ENCODE measurements at places on chromosomes 3 and 15. TPM values are rescaled to one million over a fixed set of nuclear protein-coding genes. Genes with fewer than 3 reads are reported as not detected.

Gene LIPH
- 0.03 TPM for total RNA-seq

Gene GPR15
- total RNA-seq: not detected

Gene BOC
- total RNA-seq: 10.5 TPM

Gene CACNA1D
- 0.14 TPM for total RNA-seq

Gene CDHR4
- total RNA-seq: not detected

Gene CDCP1
- 163 TPM for total RNA-seq

Gene KIF15
- 15.0 TPM for total RNA-seq

Gene WDR93
- total RNA-seq: not detected

Gene EPHB1
- total RNA-seq: 0.17 TPM

Gene RBP2
- not detected for total RNA-seq

Gene CLDN16
- total RNA-seq: not detected

Gene RTP3
- total RNA-seq: not detected

Gene CASR
- not detected for total RNA-seq

Gene LDHAL6B
- not detected for total RNA-seq

Gene MYZAP
- 3.5 TPM for total RNA-seq

Gene GPR27
- total RNA-seq: 0.20 TPM

Gene ARHGEF26
- 5.2 TPM for total RNA-seq

Gene C3orf18
- total RNA-seq: 5.0 TPM

Gene B3GNT5
- 59.8 TPM for total RNA-seq

Gene FEM1B
- total RNA-seq: 42.6 TPM

Gene CD96
- 0.10 TPM for total RNA-seq

Data from foreskin keratinocyte (primary cell).